Metanephros (tissue), 2 donors: ENCODE measurements at places on chromosomes 5 and 9. TPM values are rescaled to one million over a fixed set of nuclear protein-coding genes. Genes with fewer than 3 reads are reported as not detected.

The NR4A3 gene
- total RNA-seq = 4.3 TPM

The ANKRD20A1 gene
- total RNA-seq = 0.88 TPM

The OGN gene
- 46.5 TPM for total RNA-seq

The C9orf152 gene
- total RNA-seq = 0.18 TPM

The EIF4E1B gene
- total RNA-seq = not detected

The SCGB3A2 gene
- total RNA-seq = 0.93 TPM

The ENTREP1 gene
- 6.5 TPM for total RNA-seq

The DIRAS2 gene
- 4.4 TPM for total RNA-seq

The LAMC3 gene
- 47.9 TPM for total RNA-seq

The SLC25A2 gene
- 0.35 TPM for total RNA-seq

The ZFP62 gene
- 33.6 TPM for total RNA-seq

The RPP25L gene
- 40.9 TPM for total RNA-seq

The PCDHB8 gene
- total RNA-seq = 2.6 TPM

The CNTNAP3B gene
- total RNA-seq = 16.5 TPM

The ZNG1F gene
- 9.5 TPM for total RNA-seq

The ZNF462 gene
- total RNA-seq = 61.2 TPM

The RAB3C gene
- 0.58 TPM for total RNA-seq

The FCN2 gene
- 1.2 TPM for total RNA-seq

The DNAJC18 gene
- 11.2 TPM for total RNA-seq

The SPATA31E1 gene
- not detected for total RNA-seq
